Fibroblast of villous mesenchyme (primary cell): ENCODE measurements at places on chromosomes 1 and 21. TPM values are rescaled to one million over a fixed set of nuclear protein-coding genes. Genes with fewer than 3 reads are reported as not detected.

The MNDA gene
- not detected in 2 replicates for total RNA-seq

The LIN9 gene
- 4.2 and 5.6 TPM in 2 replicates for total RNA-seq

The PADI3 gene
- under 0.01 TPM in 1 of 2 replicates, not detected in the other for total RNA-seq

The SAMSN1 gene
- total RNA-seq: 0.86 TPM in 1 of 2 replicates, not detected in the other

The NUF2 gene
- total RNA-seq: 15.5 and 17.7 TPM in 2 replicates

GRCh38 chr1:205939690-205940330 is 3.4 kb downstream of the SLC26A9 start:
- no peak for DNase-seq

DNA sequence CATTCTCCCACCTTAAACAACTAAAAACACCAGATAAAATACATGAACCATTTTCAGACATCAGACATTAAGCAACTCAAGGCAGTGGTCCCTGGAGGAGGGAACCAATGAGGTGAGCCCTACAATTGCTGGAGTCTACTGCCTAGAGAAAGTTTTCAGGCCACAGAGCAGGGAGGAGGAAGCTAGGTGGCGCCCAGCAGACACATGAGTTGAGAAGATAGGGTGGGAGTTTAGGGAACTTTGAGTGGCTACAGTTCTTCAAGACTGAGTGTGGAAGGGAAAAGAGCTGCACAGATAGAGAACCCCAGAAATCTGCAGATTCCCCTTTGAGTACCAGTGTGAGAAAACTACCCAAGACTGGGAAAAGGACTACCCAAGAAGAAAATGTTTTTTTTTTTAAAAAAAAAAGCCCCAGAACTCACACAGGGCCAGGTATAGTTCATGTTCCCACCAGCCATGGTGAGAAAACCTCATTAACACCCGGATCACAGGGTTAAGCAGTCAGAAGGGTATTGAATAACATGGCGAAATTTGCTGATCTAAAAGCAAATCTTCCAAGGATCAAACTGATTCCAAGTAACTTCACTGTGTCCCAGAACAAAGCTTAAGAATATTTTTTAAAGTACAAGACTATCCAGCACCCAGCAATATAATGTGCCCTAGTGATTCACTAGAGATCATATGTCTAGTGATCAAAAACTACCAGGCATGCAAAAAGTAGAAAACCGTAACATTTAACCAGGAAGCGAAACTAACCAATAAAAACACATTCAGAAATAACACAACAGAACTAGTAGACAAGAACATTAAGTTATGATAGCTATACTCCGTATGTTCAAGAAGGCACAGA is 12.0 kb downstream of the ALDH9A1 start:
- DNase-seq: peak; percentile 10

DNA sequence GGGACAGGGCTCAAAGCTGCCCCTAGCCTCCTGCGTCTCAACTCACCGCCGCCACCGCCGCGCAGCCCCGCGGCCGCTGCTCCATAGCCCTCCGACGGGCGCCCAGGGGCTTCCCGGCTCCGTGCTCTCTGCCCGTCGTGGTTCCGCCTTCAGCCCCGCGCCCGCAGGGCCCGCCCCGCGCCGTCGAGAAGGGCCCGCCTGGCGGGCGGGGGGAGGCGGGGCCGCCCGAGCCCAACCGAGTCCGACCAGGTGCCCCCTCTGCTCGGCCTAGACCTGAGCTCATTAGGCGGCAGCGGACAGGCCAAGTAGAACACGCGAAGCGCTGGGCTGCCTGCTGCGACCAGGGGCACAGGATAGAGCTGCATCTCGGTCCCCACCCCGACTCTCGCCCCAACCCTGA is at the start of gene TNFRSF25:
TNFRSF25 (minus strand) TSS at position 151 of the 400 bp plus-strand sequence; CDS start at position 85, 66 bp downstream.
- no peak for DNase-seq

DNA sequence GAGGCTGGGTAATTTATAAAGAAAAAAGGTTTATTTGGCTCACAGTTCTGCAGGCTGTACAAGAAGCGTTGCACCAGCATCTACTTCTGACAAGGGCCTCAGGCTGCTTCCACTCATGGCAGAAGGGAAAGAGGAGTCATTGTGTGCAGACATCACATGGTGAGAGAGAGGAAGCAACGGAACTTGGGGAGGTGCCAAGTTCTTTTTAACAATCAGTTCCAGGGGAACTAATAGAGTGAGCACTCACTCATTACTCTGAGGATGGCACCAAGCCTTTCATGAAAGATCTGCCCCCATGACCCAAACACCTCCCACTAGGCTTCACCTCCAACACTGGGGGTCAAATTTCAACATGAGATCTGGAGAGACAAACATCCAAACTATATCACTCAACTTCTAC is 77.2 kb downstream of the DDAH1 start:
- no peak for DNase-seq

DNA sequence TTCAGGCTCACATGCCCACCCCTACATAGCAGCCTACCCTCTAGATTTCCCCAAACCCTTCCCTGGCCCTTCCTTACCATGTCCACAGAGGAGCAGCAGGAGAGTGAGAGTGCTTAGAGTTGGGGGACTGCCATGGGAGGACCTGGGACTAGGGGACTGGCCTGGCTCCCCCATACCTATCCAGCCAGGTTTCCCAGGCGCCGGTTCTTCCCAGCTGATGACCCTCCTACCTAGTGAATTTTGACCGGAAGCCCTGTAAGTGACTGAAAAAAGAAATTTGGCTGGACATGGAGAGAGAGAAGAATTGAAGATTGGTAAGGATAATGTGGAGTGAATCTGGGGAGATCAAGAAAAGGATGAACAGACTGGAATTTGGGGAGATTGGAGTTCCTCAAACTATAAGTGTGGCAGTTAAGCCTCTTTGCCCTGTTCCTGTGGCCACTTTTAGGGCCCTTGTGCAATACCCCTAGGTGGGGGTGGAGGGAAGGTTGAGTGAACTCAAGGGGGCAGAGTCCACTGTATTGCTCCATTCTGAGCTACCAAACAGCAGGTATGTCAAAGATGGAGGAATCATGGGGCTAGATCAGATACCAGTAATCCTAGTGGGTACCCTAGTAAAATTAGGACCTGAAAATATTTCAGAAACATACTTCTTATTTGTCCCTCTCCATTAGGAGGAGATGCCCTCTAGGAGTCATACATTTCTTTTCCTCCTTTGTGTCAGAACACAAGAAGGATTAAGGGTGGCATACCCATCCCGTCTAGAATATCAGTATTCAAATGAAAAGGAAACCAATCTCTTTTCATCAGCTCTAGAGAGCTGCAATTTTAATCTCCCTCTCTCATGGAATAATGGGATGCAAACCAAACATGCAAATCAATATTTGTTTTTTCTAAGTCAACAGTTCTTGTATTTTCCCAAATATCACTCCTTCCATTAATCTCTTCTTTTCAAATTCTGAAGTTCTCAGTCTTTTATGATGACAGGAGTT is 1.2 kb downstream of the HJV start:
- DNase-seq: no peak

DNA sequence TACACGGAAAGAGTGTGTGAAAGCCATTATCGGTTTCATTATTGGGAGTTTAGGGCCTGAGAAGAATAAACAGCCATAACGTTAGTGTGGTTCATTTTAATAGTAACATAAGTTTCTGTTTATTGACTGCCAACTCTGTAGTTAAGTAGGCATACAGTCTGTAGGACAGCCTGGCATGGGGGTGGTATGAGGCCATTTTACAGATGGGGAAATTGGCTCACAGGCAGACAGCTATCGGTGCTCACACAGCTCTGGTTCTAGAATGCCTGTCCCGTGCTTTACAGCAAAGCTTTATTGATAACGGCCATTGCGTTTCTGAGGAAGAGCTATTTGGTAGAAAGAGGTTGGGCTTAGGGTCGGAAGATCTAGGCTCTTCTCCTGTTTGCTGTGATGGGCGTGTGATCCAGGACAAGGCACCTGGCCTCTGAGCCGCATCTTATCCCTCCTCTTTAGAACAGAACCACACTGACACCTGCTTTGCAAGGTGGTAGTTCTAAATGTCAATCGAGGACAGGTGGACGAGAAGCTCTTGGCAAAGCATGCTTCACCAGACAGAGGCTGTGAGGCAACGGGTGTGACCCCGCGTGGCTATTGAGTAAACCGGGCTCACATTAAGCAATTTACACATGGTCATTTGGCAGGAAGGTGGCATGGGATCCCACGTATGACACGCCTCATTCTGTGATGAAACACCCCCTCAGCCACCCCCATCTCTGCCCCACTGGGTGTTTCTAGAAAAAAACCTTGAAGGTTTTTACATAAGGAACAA is 14.9 kb downstream of the ETS2 start:
- peak; percentile 79 for DNase-seq

- no peak for DNase-seq
These were observed 31.3 kb upstream of the SLC30A10 start for GRCh38 chr1:219959540-219960203.

DNA sequence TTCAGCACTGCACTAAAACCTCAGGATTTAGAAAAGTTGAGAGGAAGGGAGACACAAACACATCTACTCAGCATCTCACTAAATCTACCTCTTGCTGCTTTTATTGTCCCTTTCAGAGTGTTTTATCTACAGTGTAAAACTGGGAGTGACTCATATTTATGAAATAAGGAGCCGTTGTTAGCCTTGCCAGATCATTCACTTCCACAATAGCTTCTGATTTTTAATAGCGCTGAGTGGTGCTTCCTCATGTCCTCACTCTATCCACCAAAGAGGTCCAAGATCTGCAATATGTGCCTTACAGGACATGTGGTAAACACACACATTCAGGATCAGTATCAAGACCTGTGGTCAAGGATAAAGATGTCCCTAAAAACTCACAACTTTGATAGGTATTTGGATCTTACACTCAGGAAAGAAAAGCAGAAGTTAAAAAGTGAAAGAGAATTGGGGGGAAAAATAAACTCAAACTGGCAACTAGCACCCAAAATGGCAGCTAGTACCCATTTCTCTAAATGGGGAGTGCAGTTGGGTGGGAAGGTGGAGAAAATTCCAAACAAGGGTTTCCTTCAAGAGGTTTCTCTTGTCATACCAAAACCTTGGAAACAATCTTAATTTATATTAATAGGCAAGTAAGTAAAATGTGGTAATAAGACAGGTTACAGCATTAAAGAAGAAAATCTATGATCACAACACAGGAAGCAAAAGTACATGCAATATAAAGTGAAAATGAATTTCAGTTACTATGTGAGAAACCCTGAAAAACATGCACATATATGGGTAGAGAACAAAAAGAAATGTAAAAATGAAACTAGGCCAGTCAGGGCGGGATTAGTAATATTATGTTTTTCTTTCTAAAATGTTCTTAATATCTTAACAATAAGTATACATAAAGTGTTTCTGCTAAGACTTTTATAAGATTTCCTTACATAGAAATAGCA is 15.9 kb downstream of the DUSP10 start:
- peak; percentile 48 for DNase-seq

- DNase-seq: no peak
These were observed 5.5 kb upstream of the ST6GALNAC3 start for GRCh38 chr1:76068953-76069561.

DNA sequence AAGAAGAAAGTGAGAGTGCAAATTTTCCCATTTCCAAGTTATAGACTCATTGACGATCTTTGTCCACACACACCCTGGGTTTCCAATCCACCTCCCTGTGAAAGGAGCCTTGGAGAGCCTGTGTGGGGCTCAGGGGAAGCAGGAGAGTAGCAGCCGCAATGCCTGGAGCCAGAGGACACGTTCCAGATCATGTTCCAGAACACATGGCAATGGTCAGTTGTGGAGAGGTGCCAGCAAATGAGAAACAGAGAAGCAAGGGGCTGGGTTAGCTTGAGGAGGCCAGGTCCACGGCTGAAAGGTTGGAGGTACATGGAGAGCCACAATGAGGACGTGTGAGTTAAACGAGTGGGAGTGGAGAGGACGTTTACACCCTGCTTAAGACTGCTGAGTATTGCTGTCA is 33.0 kb upstream of the SIPA1L2 start:
- no peak for DNase-seq

- peak; percentile 61 for DNase-seq
These were observed 42.1 kb upstream of the ZNF496 start for GRCh38 chr1:247373721-247374141.

DNA sequence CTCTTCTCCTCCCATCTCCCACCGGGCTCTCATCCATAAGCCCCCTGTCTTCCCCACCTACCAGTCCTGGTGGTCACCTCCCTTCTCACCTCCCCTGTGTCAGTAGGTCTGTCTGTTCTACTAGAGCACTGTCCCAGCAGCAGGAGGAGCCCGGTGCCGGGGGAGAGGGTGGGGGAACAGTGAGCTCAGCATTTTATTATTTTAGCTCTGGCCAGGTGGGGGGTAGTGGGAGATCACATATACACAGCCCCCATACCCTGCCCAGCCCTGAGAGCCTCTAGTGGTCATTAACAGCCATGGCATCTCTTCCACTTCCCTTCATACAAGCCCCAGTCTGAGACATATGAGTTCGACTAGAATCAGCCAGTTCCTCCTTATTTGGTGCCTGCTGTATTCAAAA is at the start of gene TMOD4:
TMOD4 (minus strand) TSS at position 119 of the 400 bp plus-strand sequence. CDS start 1,106 bp downstream, outside the sequence.
- peak; percentile 12 for DNase-seq

DNA sequence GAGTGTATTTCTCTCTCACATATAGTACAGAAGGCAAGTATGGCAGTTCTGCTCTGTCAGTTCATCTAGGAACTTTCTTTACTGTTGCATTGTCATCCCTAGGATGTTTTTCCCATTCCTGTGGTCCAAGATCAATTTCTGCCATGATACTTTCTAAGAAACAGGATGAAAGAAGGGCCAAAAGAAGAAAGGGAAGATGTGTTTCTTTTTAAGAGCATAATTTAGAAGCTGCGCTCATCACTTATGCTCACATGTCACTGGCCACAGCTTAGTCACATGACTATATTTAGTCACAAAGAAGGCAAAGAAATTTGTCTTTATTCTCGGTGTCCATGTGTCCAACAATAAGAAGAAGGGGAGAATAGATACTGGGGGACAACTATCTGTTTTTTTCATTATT is 7.0 kb upstream of the MAST2 start:
- no peak for DNase-seq

- DNase-seq: peak; percentile 22
These were observed at the start of the genes FBXO2 and FBXO44 for GRCh38 chr1:11654137-11654938. FBXO2 (minus strand) TSS chr1:11654429; CDS start chr1:11654340, 89 bp downstream. FBXO44 (plus strand) TSS chr1:11654877; CDS start chr1:11655836, 959 bp downstream.

DNA sequence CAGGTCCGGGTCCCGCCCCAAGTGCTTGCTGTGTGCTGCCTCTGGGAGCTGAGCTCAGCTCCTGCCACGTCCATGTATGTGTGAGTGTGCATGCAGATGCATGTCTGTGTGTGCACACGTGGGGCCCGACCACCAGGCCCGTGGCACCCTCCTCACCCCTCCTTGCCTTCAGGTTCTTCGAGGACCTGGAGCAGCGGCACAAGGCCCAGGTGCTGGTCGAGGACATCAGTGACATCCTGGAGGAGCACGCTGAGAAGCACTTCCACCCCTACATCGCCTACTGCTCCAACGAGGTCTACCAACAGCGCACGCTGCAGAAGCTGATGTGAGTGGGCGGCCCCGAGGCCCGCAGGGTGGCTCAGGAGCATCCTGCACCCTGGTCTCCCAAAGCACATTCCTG is 18.4 kb downstream of the ARHGEF16 start:
- no peak for DNase-seq

DNA sequence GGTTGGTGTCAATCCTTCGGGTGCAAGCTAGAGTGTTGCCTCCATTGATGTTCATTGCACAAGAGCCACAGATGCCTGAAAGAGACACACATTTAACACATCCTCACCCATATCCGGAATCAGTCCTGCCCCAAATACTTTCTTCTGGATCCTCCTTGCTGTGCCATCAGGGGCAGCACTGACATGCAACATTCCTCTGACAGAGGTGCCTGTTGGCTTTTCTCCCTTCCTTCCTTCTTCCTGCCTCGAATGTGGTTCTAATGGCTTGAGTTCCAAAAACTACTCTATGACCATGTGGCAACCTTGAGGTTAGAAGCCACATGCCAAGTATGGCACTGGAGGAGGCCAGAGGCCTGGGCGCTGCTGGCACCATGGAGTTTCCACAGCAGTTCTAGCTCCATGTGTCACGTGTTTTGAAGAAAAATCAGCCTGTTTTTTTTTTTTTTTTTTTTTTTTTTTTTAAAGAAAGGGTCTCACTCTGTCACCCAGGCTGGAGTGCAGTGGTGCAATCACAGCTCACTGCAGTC is 17.0 kb upstream of the ATP13A2 start:
- no peak for DNase-seq

- DNase-seq: peak; percentile 37
These were observed 185.2 kb downstream of the LEPR start for GRCh38 chr1:65605621-65606020.
